Activated T-helper 2 cell treated with anti-CD3 and anti-CD28 coated beads, Interferon-gamma antibody, Interleukin-2, Interleukin-4, amounts not matched to agents 10 μg/mL and 5 μg/mL and 100 μg/mL, durations not matched to agents 14 hours and 24 hours and 36 hours (primary cell): ENCODE measurements at places on chromosomes 6 and 20. TPM values are rescaled to one million over a fixed set of nuclear protein-coding genes. Genes with fewer than 3 reads are reported as not detected.

- H3K4me1 ChIP-seq = peaks cover 13% of the 10 kb centered on the region
- DNase-seq = no peak
- no peaks in the 10 kb centered on the region for H3K27me3 ChIP-seq
- peaks cover 26% of the 10 kb centered on the region for H3K36me3 ChIP-seq
- H3K4me3 ChIP-seq = no peak overlapping the region
Measured at GRCh38 chr6:166487148-166487547, 99.3 kb downstream of the RAMACL start.

- DNase-seq = no peak
- peaks cover 12% of the 10 kb centered on the region for H3K4me1 ChIP-seq
- no peak overlapping the region for H3K27ac ChIP-seq
- H3K36me3 ChIP-seq = no peaks in the 10 kb centered on the region
- H3K27me3 ChIP-seq = peaks cover 13% of the 10 kb centered on the region
Measured at GRCh38 chr20:62686869-62687830, 21.5 kb upstream of the NTSR1 start.

- peaks cover under 1% of the 10 kb centered on the region for H3K27me3 ChIP-seq
- DNase-seq = no peak
- no peaks in the 10 kb centered on the region for H3K4me1 ChIP-seq
- H3K4me3 ChIP-seq = no peak overlapping the region
Measured at GRCh38 chr20:37590938-37591490, 63.3 kb upstream of the BLCAP start.

DNA sequence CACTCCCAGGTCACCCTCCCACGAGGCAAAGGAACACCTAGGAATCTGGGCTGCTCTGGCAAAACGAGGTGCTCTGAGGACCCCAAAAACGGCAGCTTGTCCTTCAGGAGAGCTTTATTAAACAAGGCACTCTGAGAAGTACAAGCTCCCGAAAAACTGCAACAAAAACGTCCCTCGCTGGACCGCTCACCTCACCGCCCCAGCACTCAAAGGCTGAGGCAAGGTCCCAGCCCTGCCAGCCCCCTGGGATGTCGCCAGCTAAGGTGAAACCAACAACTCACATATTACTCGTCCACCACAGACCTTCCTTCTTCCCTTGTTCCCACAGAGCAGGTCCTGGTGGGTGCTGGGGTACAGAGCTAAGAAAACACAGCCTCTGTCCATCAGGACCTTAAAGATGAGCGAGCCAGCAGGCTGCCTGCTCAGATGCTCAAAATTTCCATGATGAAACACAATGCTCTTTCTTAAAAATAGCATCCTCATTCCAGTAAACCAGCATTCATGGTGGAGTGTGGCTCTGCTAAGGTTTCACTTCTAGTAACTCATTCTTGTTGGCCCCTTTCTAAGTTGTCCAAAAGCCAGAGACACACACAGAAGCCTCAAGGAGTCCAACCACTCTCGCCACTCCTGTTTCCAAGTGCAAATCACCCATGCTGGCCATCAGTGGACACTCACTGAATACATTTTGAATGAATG is 35.9 kb downstream of the ATP9A start:
- peak overlapping the region; percentile 82 for H3K4me3 ChIP-seq
- H3K27ac ChIP-seq = peak overlapping the region; percentile 96
- H3K4me1 ChIP-seq = peaks cover 14% of the 10 kb centered on the region
- peaks cover 2% of the 10 kb centered on the region for H3K27me3 ChIP-seq
- peaks cover 3% of the 10 kb centered on the region for H3K36me3 ChIP-seq

DNA sequence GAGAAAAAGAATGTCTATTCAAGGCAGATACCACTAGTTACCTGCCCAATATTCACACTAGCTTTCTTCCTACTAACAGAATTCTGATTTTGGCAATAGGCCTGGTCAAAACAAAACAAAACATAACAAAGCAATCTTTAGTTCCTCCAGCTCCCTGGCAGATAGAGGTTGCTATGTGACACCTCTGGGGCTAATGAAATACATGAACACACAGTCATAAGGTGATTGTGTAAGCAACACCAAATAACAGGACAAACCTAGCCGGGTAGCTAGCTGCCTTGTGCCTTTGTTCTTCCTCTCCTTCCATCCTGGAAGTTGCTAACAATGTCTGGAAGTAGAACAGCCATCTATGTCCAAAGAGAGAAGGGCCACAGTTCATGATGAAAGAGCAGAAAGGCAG is 6.0 kb upstream of the HMGN3 start:
- no peak overlapping the region for H3K4me3 ChIP-seq
- no peaks in the 10 kb centered on the region for H3K27me3 ChIP-seq
- no peak for DNase-seq
- H3K27ac ChIP-seq = no peak overlapping the region
- H3K4me1 ChIP-seq = peaks cover 9% of the 10 kb centered on the region

BTN1A1 gene
- total RNA-seq = not detected in 2 replicates

ENPP1 gene
- total RNA-seq = 34.8 TPM in 2 replicates

GGTLC1 gene
- total RNA-seq = not detected in 2 replicates

KIF25 gene
- total RNA-seq = not detected in 2 replicates

OPN5 gene
- total RNA-seq = not detected in 2 replicates
